ENCODE measurements at places on chromosomes 1 and 21. TPM values are rescaled to one million over a fixed set of nuclear protein-coding genes. Genes with fewer than 3 reads are reported as not detected.

DNA sequence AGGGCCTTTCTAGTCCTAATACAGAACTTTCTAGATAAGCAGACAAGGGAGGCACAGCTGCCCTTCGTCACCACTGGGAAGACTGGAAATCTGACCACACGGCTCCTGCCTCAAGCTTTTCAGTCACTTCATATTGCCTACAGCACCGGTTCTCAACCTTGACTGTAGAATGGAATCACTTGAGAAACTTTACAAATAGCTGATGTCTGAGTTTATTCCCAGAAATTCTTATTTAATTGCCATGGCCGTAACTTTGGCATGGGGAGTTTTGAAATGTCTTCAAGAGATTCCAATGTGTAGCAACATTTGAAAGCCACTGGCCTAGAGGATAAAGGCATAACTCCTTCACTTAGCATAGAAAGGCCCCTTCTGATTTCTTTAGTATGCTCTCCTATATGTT, 42.4 kb upstream of the STMN1 start:
- no peak for DNase-seq

DNA sequence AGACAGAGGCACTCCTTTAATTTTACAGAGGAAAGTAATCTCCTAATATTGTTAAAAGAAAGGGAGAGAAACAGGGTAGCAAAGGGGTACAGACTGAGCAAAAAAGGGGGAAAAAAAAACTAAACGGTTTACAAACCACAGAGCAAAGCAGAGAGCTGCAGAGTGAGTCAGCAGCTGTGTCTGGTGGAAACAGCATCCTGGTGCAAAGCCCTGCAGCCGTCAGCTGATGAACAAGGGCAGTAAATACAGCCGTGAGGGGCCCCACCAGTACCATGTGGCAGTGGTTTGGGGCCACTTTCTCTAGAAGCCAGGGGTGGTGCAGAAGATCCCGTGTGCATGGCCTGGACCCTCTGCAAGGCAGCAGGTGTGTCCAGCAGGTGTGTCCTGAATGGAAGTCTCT, 111.3 kb downstream of the ERG start:
- no peak for DNase-seq

- no peak for DNase-seq
Observed at GRCh38 chr1:29540801-29541357, 304.6 kb downstream of the PTPRU start.

DNA sequence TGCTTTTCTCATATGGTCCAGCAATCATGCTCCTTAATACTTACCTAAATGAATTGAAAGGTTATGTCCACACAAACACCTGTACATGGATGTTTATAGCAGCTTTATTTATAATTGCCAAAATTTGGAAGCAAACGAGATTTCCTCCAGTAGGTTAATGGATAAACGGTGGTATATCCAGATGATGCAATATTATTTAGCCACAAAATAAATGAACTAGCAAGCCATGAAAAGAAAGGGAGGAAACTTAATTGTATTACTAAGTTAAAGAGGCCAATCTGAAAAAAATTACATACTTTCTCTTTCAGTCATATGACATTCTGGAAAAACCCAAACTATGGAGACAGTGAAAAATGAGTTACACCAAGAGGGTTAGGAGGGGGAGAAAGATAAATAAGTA, 76.3 kb upstream of the LRRC7 start:
- DNase-seq, result no peak

- no peak for DNase-seq
Observed at GRCh38 chr21:25568246-25568645, 39.0 kb downstream of the MRPL39 start.

The TFAP2E gene
- 0.43 TPM for total RNA-seq

The TNFRSF8 gene
- total RNA-seq, result not detected

The OR2AK2 gene
- not detected for total RNA-seq
